ENCODE measurements at places on chromosomes 2 and 18. TPM values are rescaled to one million over a fixed set of nuclear protein-coding genes. Genes with fewer than 3 reads are reported as not detected.

Gene TNFRSF11A
- 0.16 TPM for total RNA-seq

Gene ELOA2
- total RNA-seq: not detected

Gene SULT1C4
- total RNA-seq: not detected

Gene SERPINB12
- total RNA-seq: not detected

Gene GALNT3
- 89.5 TPM for total RNA-seq

Gene PGAP1
- total RNA-seq: 3.4 TPM

Gene PCGF1
- 21.4 TPM for total RNA-seq

Gene NEMP2
- 3.1 TPM for total RNA-seq

Gene MOGAT1
- total RNA-seq: not detected

Gene MALL
- total RNA-seq: 17.4 TPM

Gene ASB18
- total RNA-seq: not detected

Gene DNPEP
- total RNA-seq: 46.6 TPM

Gene GPR45
- total RNA-seq: not detected

Gene MAP3K2
- 22.3 TPM for total RNA-seq

Data from hair follicular keratinocyte (primary cell).